Right renal pelvis (tissue), 4 donors: ENCODE measurements at places on chromosomes 1 and 21.
A peak's percentile ranks its signal among the peaks of the same experiment; 100 is the strongest.

DNA sequence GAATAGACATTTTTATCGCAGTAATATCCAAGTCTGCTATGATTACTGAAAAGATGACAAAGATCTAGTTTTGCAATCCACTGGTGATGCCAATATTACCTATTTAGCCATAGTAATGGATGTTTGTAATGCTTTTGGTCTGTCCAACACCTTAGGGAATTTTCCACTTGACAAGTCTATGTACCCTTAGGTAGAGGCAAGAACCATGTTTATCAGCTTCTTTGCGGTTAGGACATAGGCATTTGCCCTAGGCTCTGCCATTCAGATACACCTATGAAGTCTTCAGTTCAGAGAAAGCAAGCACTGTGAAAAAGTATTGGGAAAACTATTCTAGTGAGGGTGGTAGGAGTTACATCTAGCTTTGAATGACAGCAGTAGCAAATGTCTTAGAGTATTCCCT, 40.2 kb upstream of the SLC35D1 start:
- no peak for DNase-seq

GRCh38 chr1:107593501-107594209, 371.3 kb downstream of the VAV3 start:
- DNase-seq, result no peak

GRCh38 chr1:15940110-15941043, 35.5 kb downstream of the ZBTB17 start:
- no peak for DNase-seq

- no peak for DNase-seq
Measured at GRCh38 chr1:3504151-3504821, 49.8 kb downstream of the ARHGEF16 start.

DNA sequence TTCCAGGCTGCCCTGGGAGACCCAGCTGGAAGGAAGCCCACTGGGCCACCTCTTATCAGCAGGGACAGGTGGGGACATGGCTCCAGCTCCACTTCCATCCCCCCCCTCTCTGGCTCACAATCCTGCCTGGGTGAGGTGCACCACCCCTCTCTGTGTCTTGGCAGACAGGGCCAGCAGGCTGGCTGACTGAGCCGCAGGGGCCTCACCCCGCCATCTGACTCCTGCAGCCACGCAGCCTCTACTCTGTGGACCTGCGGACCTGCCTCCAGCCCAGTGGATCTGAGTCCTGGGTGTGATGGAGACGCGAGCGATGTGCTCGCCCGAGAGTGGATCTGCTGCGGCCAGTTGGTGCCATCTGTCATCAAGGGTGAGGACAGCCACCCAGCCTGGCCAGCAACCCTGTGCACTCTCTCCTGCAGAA, 30.1 kb downstream of the RCC2 start:
- no peak for DNase-seq

- DNase-seq, result no peak
Measured at GRCh38 chr1:26035959-26036755, 9.8 kb downstream of the SLC30A2 start.

DNA sequence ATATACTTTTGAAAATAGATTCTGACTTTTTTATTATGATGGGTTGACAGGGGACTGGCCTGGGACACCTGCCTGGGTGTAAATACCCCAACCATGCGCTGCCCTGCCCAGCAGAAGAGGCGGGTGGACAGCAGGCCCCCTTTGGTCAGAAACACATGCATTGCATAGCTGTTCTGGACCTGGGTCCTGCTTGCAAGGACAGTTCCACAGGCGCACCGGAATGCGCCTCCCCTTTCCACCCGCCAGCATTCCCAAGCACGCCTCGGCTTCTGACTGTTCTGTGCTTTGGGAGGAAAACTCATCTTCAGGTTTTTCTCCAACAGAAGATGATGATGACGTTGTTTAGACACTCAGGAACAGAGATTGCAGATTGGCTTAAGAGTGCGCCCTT, 428 bp upstream of the ZNF678 start:
- no peak for DNase-seq

GRCh38 chr1:109105881-109106280, 8.0 kb upstream of the ELAPOR1 start:
- DNase-seq, result no peak

DNA sequence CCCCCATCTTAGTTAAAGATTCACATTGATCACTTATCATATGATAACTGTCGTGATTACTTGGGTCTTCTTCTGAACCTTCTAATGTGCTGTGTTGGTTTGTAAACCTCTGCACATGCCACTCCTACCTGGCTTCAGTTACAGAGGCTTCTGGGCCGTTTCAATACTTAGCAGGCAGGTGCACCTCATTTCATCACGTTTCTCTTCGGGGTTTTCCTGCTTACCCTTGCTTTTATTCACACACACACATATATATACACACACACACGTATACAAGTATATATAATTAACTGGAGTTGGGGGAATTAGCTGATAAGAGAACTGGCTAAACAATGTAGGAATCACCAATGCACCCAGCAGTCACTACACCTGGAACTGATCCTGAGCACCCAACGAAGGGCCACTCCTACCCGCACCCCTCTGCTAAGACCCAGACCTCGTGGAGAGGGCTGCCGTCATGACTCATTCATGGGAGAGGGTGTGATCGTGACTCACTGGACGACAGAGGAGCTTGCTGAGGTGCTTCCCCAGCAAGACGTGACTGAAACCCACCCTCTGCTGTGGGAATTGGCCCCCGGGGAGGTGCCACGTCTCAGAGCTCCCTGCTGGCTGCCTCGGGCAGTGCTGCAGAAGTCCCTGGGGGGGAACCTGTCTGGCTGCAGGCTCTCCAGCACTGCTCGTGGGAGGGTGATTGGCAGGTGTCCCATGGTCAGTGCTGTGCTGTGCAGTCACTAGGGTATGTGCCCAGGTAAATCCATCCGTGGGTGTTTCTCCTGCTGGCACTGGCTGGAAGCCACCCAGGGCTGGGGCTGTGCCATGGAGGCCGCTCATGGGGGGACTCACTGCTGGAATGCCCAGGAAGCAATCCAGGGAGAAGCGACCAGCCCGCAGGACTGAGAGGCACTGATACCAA, 166.6 kb downstream of the DYRK1A start:
- no peak for DNase-seq

- DNase-seq, result no peak
Measured at GRCh38 chr21:37575580-37575979, 209.0 kb downstream of the DYRK1A start.

GRCh38 chr1:23720256-23720995, 22.8 kb upstream of the ELOA start:
- DNase-seq, result no peak

- peak; percentile 9 for DNase-seq
Measured at GRCh38 chr1:168863772-168864171, 134.8 kb upstream of the DPT start.

DNA sequence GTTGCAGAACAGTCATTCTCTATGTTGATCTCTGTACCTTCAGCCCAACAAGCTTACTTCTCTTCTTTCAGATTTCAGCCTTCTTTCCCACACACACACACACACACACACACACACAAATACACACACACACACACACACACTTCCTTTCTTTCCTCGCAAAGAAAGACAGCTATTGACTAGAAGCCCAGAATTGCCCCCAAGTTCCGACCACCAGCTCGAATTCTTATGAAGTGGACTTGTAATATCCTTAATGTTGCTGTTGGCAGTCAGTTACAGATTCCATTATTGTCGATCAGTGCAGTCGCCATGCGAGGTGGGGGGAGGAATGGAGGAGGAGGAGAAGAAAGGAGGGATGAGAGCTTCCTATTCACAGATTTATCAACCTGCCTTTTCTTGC, 125.5 kb downstream of the CLEC20A start:
- no peak for DNase-seq

GRCh38 chr1:192974701-192975100, 84.5 kb downstream of the UCHL5 start:
- no peak for DNase-seq

DNA sequence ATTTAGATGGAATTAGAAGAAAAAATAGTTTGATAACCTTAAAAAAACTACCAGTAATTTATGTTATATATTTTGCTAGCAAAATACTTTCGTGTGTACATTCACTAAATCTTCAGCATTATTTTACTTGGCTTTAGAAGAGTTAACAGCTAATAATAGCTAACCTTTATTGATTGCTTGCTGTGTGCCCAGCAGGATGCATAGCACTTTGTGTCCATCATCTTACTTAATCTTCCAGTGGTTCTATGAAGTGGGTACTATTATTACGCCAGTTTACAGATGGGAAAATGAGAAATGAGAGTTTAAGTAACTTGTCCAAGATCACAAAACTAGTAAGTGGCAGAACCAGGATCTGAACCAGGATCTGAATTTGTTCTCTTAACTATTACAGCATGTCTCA, 41.7 kb upstream of the GPR25 start:
- DNase-seq, result no peak

DNA sequence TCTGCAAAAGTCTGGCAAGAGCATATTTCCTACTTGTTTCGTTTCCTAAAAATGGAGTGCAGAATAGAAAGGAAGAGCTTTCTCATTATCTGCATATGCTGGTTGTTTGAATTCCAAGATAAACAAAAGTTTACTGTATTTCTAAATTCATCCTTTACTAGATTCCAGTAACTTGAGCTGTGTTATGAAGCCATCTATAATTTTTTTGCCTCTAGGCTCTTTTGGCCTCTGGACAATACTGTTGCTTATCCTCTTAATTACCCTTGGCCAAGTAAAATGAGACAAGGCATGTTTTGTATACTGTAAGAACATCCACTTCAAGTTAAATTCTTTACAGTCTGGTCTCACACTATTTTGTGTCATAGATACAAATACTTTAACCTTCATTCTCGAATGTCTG, 45.6 kb upstream of the HFM1 start:
- no peak for DNase-seq

DNA sequence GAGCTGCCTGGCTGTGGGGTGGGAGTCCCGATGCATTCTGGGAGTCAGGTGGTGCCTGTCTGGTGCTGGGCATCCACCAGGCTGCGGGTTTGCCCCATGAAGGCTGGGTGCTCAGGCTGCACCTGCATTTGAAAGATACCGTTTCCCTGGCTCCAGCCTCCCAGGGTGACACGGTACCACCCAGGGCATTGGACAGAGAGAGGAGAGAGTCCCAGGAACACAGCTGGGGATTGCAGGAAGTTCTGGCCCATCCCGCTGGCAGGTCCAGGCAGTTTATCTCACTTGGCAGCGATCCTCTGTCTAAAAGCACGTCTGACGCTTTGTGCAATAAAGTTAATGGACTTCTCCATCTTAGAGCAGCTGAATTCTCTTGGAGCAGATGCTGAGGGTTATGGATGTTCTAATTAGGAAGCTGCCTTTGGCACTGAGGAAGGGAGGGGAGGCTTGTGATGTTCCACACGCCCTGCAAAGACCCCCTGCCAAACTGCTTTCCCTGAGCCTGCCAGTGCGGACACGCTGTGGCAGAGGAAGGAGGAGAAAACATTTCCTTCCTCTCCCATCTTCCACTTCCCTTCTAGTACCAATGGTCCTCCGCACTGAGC, 246.9 kb downstream of the GRIK3 start:
- no peak for DNase-seq

GRCh38 chr21:36545776-36546511, 66.0 kb upstream of the CLDN14 start:
- no peak for DNase-seq

GRCh38 chr1:43414634-43415223, 25.0 kb downstream of the SZT2 start:
- DNase-seq, result peak; percentile 28

GRCh38 chr1:25813734-25814471, 5.9 kb upstream of the MTFR1L start:
- no peak for DNase-seq

DNA sequence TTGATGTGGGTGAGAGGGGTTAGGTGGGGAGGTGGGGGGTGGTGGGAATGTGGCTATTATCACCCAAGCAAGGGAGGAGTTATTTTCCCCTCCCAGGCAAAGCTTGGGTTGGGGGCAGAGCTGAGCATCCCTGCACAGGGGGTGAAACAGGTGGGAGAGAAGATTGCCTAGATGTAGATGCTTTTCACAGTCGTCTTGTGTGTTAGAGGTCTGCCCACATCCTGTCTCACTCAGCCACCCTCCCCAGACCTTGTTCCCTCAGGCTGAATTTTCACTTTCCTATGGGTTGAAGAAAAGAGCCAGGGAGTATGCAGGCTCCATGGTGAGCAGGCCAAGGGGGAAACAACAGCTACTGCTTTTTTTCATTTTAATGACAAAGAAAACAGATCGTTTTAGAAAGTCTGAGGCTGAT, 223.5 kb downstream of the KIF26B start:
- no peak for DNase-seq

GRCh38 chr21:43805275-43805800, 16.0 kb downstream of the RRP1 start:
- no peak for DNase-seq

DNA sequence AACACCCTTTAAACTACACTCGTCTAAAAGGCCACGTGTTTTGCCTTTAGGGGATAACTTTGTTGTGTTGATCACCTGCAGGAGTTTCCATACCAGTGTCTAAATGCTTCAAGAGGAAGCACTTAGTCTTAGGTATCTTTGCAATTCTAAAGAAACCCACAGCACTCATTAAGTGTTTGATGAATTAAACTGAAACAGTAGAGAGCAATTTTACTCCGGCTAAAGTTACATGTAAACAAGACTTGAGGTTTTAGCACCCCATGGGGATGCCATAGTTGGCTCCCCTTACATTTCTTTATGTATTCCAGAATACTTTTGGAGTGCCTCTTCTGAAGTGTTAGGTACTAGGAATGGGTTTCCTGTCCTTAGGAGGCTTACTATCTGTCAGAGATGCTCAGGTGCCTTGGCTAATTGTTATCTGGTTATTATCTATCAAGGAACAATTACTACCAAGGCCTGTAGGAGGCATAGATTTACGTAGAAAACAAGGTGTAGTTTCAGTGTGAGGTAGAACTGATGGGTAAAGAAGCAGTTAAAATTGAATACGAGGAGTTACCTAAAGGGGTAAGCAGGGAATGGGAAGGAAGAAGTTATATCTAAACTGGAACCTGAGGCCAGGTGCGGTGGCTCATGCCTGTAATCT, 176.8 kb upstream of the SAMSN1 start:
- DNase-seq, result no peak

DNA sequence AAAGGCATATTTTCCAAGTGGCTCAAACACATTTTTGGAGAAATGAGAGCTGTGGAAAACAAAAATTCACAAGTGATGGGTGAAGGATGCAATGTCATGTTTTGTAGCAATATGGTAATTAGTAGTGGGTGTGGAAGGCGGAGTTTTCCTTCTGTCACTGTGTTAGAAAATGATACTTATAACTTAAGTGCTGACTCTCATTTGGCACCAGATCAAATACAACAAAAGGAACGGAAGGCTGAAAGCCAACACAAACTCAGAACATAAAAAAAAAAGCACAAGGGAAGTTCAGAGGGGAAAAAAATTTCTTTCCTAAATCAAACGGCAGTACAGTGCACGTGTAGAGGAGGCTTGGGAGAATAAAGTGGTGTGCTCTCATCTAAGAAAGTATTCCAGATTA, at the start of gene TNFSF18:
Gene TNFSF18 (minus strand): TSS at position 77 of the 400 bp plus-strand sequence. CDS start 45 bp downstream, at position 32.
- DNase-seq, result peak; percentile 52

DNA sequence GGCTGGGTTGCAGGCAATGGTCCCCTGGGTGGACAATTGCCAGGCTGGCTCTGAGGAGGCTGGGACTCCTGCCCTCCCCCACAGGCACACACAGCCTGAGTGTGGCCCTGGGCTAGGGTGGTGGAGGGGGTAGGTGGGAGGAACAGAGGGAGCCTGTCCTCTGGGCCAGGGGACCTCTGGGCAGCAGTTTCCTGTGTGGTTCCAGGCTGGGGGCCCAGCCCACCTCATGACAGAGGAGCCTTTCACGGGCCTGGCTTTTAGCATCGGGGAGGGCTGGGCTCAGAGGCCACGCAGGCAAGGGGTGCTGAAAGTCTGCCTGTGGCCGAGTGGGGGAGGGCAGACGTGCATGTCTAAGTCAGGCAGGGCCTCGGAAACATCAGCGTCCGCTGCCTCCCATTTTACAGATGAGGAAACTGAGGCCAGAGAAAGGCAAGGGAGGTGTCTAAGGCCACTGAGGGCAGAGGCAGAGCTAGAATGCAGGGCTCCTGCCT, 7.0 kb downstream of the EXTL1 start:
- DNase-seq, result no peak
